Lung (tissue), 17 donors: ENCODE measurements at places on chromosomes 4 and X.

DNA sequence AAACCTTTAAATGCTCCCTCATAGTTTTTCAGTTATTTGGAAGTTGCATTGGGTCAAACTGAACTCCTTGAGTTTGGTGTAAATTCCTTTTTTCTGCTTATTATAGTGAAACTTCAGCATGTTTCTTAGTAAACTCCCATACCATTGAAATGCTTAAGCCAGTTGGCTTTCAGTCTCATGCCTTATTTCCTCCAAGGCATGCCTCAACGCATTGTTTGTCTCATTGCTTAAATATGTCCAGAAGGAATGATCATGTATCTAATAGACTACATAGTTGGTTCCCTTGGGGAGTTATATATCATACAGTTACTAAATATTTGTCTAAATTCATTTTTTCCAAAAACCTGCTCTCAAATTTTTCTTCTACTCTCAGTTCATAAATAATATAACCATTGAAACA, 114.0 kb downstream of the STOX2 start:
- no peaks in the 10 kb centered on the region for H3K27me3 ChIP-seq
- no peak overlapping the region for H3K4me3 ChIP-seq
- peaks cover 24% of the 10 kb centered on the region for H3K4me1 ChIP-seq
- peaks cover 9% of the 10 kb centered on the region for H3K36me3 ChIP-seq
- no peak overlapping the region for H3K27ac ChIP-seq

- H3K36me3 ChIP-seq = no peaks in the 10 kb centered on the region
- H3K27ac ChIP-seq = no peak overlapping the region
- no peaks in the 10 kb centered on the region for H3K27me3 ChIP-seq
- H3K4me3 ChIP-seq = no peak overlapping the region
- no peaks in the 10 kb centered on the region for H3K4me1 ChIP-seq
These were observed 35.1 kb downstream of the PITX2 start for GRCh38 chr4:110587666-110588285.

DNA sequence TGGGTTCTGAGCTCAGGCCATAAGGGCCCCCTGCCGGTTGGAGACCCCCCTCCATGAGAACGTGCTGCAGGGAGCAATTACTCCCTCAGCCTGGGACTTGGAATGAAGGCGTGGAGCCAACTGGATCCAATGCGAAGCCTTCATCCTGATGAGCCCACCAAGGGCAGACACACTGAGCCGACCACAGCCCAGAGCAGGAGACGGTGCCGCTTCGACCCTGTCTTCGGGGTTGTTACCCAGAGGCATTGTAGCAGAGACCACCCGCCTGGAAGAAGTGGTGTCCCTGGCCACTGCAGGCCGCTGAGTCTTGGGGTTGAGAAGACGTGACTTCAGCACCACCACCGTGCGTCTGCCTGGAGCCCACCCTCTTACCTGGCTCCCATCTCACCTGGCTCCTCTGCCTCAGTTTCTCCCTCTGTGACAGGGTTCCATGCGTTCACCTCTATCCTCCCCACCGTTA, 7.0 kb upstream of the NKX1-1 start:
- H3K27me3 ChIP-seq = no peaks in the 10 kb centered on the region
- no peak overlapping the region for H3K4me3 ChIP-seq
- DNase-seq = no peak
- H3K36me3 ChIP-seq = no peaks in the 10 kb centered on the region

GRCh38 chrX:154398668-154399526, 720 bp downstream of the RPL10 start:
- peak overlapping the region; percentile 97 for H3K27ac ChIP-seq
- peak; percentile 89 for DNase-seq
- H3K27me3 ChIP-seq = no peaks in the 10 kb centered on the region
- H3K4me3 ChIP-seq = peak overlapping the region; percentile 70

DNA sequence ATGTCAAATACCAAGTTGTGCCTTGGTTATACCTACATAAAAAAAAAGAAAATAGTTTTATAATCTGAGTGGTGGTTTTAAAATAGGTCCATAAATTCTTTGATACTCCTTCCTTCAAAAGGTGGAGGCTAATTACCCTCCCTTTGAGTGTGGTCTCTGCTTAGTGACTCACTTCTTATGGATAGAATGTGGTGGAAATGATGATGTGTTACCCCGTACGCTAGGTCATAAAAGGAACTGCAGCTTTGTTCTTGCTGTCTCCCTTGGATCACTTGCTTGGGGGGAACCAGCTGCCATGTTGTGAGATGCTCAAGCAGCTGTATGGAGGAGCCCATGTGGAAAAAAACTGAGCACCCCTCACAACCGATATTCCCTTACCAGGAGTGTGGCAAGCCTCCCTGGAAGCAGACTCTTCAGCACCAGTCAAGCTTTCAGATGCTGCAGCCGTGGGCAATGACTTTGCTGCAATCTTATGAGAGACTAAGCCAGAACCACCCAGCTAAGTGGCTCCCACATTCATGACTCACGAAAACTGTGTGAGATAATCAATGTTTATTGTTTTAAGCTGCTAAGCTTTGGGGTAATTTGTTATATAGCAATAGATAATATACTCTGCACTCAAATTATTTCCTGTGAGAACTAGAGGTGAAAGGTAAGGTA, 195.0 kb upstream of the GATB start:
- H3K27me3 ChIP-seq = no peaks in the 10 kb centered on the region
- no peak overlapping the region for H3K27ac ChIP-seq
- no peak overlapping the region for H3K4me3 ChIP-seq
- no peak for DNase-seq
- H3K4me1 ChIP-seq = no peaks in the 10 kb centered on the region

- no peak overlapping the region for H3K4me3 ChIP-seq
- no peaks in the 10 kb centered on the region for H3K27me3 ChIP-seq
- H3K27ac ChIP-seq = no peak overlapping the region
- DNase-seq = no peak
These were observed 119.0 kb upstream of the BMP3 start for GRCh38 chr4:80911458-80911857.

GRCh38 chrX:144627947-144628346, 619.4 kb upstream of the SPANXN1 start:
- no peak for DNase-seq
- no peak overlapping the region for H3K4me3 ChIP-seq
- H3K36me3 ChIP-seq = no peaks in the 10 kb centered on the region
- no peaks in the 10 kb centered on the region for H3K4me1 ChIP-seq
- no peaks in the 10 kb centered on the region for H3K27me3 ChIP-seq

GRCh38 chr4:47493238-47494123, 8.4 kb downstream of the ATP10D start:
- peaks cover 11% of the 10 kb centered on the region for H3K4me1 ChIP-seq
- H3K27ac ChIP-seq = no peak overlapping the region
- no peaks in the 10 kb centered on the region for H3K27me3 ChIP-seq

GRCh38 chr4:141486375-141486997, 149.9 kb upstream of the IL15 start:
- H3K4me3 ChIP-seq = no peak overlapping the region
- no peaks in the 10 kb centered on the region for H3K36me3 ChIP-seq
- no peak overlapping the region for H3K27ac ChIP-seq
- peak; percentile 26 for DNase-seq
- H3K4me1 ChIP-seq = no peaks in the 10 kb centered on the region

DNA sequence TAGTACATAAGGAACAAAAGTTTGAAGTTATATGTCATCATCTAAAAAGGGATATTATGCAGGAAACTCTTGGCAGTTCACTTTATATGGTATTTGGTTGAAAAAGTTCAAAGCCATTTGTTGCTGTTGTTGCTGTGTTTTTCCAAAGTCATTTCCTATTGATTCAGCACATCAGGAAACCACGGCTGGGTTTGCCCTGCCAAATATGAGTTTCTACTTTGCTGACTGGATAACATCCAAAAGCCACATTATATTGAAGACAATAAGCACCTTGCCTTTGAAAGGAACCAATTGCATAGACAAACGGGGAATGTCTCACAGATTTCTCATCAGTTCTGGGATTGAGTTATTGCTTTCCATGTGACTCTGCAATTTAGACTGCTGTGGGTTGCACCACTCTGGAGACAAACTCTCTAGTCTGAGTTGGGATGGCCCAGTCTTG, 206.1 kb downstream of the SLC39A8 start:
- no peaks in the 10 kb centered on the region for H3K36me3 ChIP-seq
- H3K27ac ChIP-seq = no peak overlapping the region
- H3K27me3 ChIP-seq = no peaks in the 10 kb centered on the region
- H3K4me1 ChIP-seq = no peaks in the 10 kb centered on the region
- peak; percentile 17 for DNase-seq

DNA sequence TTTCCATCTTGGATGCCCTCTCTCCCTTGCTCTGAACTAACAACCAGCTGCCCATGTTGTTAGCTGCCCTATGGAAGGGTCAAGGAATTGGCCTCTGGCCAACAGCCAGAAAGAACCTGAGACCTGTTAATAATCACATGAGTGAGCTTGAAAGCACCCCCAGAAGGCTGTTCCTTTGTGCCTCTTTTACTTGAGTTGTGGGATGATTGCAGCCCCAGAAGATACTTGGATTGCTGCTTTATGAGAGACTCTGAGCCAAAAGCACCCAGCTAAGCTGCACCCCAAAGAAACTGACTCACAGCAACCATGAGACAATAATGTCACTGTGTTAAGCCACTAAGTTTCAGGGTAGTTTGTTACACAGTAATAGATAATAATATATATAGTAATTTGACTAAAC, 73.3 kb downstream of the FRYL start:
- peaks cover 3% of the 10 kb centered on the region for H3K36me3 ChIP-seq
- no peak overlapping the region for H3K27ac ChIP-seq
- no peak for DNase-seq

DNA sequence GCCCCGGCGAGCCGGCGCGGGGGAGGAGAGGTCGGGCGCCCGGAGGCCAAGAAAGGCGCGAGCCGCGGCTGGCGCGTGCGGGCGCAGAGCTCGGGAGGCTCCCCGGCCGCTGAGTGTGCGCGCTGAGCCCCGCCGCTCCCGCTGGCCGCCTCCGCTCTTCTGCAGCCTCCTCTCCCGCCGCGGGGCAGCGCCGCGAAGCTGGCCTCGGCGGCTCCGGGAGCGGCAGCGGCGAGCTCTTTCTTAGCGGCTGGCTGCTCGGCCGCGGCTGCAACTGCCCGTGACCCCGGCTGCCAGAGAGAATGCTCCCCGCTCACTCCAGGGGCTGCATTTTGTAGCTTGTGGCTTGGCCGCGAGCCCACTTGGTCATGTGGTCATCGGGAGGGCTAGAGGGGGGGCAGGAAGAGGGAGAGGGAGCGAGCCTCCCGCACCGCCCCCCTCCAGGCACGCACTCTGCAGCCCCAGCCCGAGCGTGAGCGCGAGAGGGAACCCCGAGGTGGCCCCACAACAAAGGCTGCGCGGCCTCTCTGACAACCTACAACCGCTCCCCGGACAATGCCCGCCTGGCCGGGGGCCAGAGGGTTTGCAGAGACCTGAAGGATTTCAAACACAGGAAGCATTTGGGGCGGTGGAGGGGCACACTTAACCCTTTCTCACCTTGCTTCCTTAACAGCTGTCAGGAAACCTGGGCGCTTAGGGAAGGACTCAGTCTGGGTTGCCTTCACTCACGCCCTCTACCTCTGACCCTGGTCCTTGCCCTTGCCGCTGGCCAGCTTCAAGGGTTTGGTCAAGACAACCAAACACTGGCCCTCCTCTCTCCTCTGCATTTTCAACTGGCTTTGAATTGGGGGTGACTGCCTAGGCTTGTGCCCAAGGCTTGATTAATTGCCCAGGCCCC, at the start of gene APLN:
APLN (minus strand) TSS at position 305 of the 895 bp plus-strand sequence. CDS start 326 bp downstream, outside the sequence.
- H3K36me3 ChIP-seq = no peaks in the 10 kb centered on the region
- no peak within 1 kb of the TSS for H3K27ac ChIP-seq
- H3K27me3 ChIP-seq = no peaks in the 10 kb centered on the region
- no peak within 1 kb of the TSS for H3K4me3 ChIP-seq
